NCI-H2081 treated with DMSO at 0.1 percent for 48 hours (cell line): ENCODE measurements at places on chromosomes 1 and 21.

DNA sequence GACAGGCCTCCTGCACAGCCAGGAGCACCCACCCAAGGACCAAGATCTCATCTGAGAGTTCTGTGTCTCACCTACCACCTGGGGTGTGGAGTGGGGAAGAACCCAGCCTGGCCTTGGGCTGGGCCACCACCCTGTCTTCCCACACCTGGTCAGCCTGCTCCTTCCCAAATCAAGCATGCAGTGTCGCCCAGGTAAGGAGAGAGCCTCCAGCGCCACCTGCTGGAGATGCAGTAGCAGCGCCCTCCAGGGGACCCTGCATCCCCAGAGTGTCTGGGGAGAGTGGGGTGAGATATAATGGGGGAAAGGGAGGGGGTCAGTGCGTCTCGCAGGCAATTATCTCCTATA lies 32.3 kb downstream of the KIAA2013 start:
- peak; percentile 22 for DNase-seq

DNA sequence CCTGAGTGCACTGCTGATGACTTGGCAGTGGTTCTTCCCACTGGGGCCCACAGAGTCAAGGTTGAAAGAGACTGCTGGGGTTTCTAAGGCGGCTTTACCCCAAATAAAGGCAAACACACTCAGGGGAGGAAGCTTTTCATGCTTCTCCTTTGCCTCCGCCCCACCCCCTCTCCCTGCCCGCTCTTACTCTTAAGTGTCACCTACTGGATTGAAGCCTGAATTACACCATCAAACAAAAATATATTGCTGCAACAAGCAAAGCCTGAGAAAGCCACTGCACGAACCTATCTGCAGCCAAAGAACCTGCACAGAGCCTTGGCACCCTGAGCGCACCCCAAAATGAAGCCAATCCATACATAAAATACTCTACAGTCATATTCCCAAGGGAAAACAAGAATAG lies 63.1 kb downstream of the PTGFR start:
- no peak for DNase-seq

- no peak for DNase-seq
These were observed 123.2 kb downstream of the NTNG1 start for GRCh38 chr1:107264007-107264406.

DNA sequence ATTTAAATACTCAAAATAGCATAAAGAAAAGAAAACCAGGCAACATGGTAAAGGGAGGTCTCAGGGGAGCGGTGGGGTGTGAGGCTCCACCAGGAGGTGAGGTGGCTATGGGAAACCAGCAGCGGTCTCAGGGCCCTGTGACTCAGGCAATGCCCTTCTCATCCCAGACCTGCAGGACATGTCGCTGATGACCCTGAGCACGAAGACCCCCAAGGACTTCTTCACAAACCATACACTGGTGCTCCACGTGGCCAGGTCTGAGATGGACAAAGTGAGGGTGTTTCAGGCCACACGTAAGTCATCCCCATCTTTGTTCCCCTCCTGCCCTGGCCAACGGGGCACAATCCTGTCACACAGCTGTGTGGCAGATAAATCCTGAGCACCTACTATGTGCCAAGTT lies 31.5 kb downstream of the PADI4 start:
- DNase-seq = no peak

GRCh38 chr1:84995484-84996334 lies 1.2 kb downstream of the MCOLN2 start:
- DNase-seq = no peak

DNA sequence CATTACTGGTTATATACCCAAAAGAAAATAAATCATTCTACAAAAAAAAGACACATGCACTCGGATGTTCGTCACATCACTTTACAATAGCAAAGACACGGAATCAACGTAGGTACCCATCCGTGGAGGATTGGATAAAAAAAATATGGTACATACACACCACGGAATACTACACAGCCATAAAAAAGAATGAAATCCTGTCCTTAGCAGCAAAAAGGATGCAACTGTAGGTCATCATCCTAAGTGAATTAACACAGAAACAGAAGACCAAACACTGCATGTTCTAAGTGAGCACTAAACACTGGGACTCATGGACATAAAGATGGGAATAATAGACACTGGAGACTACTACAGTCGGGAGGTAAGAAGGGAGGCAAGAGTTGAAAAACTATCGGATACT lies 148.6 kb downstream of the CHD1L start:
- no peak for DNase-seq

- no peak for DNase-seq
These were observed 26.1 kb downstream of the MAN1C1 start for GRCh38 chr1:25642574-25643108.

DNA sequence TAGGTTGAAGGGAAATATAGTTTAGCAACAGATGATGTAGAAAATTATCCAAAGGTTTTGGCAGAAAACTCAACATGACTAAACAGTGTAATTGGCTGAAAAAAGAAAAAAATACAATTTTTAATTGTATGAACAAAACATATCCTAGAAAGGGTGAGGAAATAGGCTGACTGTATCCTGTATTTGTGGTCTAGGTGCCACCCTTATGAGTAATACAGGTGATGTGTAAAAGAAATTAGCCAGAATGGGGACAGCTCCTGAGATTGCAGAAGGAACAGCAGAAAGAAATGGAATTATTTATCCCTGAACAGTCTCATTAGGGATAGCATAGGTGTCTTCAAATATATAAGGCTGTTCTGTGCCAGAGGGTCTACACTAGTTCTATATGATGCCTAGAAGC lies 24.6 kb downstream of the DNASE2B start:
- no peak for DNase-seq

DNA sequence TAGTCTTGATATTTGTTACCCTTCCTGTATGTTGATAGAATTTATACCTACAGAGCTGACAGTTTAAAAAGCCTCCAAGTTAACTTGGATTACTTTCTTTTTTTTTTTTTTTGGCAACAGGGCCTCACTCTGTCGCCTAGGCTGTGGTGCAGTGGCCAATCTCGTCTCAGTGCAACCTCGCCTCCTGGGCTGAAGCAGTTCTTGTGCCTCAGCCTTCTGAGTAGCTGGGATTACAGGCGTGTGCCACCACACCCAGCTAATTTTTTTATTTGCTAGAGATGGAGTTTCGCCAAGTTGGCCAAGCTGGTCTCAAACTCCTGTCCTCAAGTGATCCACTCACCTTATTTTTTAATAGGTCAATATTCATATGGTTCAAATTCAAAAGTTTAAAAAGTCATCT lies 32.7 kb downstream of the WDTC1 start:
- DNase-seq = no peak

- no peak for DNase-seq
These were observed 331.6 kb downstream of the SRGAP2C start for GRCh38 chr1:121516234-121516967.

DNA sequence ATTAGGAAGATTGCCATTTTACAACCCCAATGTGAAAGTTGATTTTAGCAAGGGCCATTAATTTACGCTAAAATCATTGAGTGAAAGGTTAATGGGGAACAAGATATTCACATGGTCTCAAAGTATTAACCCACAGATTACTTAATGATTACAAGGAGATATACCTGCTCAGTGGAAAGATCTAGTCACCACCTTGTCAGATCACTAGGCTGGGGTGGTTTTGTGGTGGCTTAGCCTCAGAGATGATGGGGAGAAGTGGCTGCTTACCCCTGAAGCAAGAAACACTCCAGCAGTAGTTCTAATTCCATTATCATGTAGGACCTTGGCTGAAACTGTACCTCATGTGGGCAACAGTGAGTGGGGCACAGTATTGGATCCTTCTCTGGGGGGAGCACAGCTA lies 20.1 kb upstream of the TRIM33 start:
- DNase-seq = no peak

DNA sequence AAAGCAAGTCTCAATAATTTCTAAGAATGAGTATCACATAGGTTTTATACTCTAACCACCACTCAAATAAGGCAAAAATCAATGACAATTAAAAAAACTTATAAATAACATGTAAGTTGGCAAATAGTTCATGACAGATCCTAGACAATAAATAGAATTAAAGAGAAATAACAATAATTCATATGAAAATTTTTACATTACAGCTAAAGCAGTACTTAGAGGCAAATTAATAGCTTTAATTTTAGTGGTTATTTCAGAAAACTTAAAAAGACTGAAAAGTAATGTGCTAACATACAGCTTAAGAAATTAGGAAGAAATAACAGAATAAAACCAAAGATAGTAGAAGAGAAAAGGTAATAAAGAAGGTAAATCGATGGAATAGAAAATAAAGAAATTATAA lies 179.9 kb upstream of the SPAG17 start:
- DNase-seq = no peak

GRCh38 chr21:27371975-27372331 lies 405.1 kb upstream of the ADAMTS5 start:
- DNase-seq = no peak

DNA sequence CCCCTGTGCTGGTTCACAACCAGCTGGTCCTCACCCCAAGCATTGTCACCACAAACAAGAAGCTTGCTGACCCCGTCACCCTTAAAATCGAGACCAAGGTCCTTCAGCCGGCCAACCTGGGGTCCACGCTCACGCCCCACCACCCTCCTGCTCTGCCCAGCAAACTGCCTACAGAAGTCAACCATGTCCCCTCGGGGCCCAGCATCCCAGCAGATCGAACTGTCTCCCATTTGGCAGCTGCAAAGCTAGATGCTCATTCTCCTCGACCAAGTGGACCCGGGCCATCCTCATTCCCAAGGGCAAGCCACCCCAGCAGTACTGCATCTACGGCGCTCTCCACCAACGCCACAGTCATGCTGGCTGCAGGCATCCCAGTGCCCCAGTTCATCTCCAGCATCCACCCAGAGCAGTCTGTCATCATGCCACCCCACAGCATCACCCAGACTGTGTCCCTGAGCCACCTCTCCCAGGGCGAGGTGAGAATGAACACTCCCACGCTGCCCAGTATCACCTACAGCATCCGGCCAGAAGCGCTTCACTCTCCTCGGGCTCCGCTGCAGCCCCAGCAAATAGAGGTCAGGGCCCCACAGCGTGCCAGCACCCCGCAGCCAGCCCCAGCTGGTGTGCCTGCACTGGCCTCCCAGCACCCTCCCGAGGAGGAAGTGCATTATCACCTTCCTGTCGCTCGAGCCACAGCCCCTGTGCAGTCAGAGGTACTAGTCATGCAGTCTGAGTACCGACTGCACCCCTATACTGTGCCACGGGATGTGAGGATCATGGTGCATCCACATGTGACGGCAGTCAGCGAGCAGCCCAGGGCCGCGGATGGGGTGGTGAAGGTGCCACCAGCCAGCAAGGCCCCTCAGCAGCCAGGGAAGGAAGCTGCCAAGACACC lies 40.6 kb downstream of the ZBTB17 start:
- DNase-seq = no peak

DNA sequence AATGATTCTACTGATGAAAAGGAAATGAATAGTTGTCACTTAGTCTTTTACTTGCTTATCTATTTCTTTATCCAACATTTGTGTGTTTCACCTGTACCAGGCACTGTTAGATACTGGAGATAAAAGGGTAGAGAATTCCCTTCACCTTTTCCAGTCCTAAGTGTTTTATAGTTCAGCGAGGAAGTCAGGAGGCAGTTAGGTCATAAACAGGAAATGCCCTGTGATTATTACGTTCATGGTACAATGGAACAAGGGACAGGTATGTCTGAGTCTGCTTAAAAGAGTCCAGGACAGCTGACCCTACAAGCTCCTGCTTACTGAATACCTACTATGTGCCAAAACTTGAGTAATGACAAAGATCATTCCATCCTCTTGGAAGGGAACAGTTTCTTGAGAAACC lies 77.8 kb downstream of the TNR start:
- DNase-seq = no peak

GRCh38 chr1:158248118-158248517 lies 6.1 kb upstream of the CD1A start:
- no peak for DNase-seq

DNA sequence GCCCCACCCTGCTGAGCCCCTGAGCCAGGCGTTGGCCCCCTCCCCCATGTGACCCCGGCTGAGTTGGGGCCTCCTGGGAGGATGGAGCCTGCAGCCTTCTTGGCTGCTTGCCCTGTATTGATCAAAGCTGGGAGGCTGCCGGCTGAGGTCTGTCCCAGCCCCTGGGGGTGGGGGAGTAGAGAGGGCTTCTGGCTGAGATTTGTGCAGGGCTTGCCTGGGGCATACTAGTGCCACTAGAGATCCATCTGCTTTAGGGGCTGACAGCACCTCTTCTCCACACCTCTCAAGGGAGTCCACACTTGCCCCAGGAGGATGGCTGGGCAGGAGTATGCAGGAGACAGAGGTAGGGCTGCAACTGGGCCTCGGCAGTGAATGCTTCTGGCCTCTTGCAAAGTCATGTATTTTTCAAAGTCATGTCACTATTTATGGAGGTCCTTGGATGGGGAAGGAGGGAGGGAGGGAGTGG lies 53.6 kb upstream of the SSBP3 start:
- DNase-seq = no peak

DNA sequence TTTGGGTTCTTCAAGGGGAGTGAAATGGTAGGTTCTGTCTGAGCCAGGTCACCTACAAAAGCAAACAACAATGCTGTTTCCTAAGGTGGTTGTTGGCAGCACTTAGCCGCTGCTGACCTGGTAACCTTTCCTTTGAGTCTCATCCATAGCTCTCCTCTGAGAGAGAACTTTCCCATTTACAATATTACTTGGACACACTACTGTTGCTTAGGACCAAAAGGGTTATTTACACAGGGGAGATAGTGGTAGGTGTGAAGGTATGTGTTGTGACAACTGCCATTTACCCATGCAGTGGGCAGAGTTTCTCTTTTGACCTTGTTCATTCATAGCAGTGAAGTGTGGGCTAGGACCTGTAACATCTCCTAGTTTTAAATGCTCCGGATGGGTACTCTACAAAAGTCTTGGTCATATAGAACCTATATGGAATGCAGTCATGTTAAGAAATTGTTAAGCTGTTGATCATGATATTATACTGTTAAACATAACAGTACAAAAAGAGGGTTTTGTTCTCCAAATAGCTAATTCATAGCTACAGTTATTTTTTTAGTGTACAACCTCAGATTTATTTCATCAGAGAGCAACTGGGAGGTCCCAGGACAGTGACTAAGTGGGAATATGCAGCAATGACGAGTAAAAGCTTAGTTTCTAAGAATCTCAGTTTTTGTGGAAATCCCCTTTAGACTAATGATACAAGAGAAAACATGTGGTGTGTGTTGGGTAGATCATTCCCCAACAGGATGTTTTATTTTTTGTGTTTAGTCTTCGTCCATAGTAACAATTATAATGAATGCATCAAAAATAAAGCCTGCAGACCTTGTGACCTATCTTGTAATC lies 219.7 kb downstream of the NFIA start:
- DNase-seq = no peak

- DNase-seq = no peak
These were observed 5.1 kb upstream of the NEK7 start for GRCh38 chr1:198151688-198152087.

DNA sequence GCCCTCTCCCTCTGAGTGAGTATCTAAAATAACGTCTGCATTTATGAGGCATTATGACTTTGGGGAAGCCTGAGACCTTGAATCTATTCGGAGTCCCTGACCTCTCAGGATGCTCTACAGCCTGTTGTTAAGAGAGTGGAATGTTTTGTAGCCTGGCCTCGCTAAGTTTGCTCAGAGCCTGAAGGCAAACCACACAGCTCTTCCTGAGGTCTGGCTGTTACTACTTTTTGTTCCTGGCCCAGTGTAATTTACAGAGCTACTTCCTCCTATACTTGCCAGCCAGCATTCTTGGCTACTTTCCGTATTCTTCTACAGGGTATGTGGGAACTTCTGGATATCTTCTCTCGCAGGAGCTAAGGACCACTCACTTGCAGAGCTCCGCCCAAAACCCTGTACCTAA lies 3.6 kb upstream of the ZMYM4 start:
- no peak for DNase-seq
